ENCODE measurements at places on chromosomes 7 and 10. TPM values are rescaled to one million over a fixed set of nuclear protein-coding genes. Genes with fewer than 3 reads are reported as not detected.

SPOCK2 gene
- 10.7 TPM for total RNA-seq

DNA sequence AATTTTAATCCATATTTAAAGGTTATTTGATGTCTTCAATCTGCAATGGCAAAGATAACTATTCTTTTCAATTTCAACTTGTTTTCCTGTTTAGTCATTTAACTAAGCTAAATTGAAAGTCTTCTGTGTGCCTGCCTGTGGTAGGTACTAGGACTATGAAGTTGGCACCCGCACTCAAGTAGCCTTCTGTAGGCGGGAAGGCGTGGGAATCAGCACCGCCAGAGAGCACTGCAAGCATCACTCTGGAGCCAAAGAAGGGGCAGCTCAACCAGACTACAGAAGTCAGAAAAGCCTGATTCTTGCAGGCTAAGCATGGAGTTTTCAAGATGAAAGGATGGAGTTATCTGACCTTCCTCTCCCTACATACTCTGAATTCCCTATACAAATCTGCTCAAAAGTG lies 269.0 kb upstream of the PHF14 start:
- DNase-seq, result no peak

GRCh38 chr7:114085592-114086501 lies 167.0 kb upstream of the PPP1R3A start:
- DNase-seq, result peak; percentile 88

- DNase-seq, result no peak
Measured at GRCh38 chr7:41820111-41820671, 117.3 kb upstream of the INHBA start.

DNA sequence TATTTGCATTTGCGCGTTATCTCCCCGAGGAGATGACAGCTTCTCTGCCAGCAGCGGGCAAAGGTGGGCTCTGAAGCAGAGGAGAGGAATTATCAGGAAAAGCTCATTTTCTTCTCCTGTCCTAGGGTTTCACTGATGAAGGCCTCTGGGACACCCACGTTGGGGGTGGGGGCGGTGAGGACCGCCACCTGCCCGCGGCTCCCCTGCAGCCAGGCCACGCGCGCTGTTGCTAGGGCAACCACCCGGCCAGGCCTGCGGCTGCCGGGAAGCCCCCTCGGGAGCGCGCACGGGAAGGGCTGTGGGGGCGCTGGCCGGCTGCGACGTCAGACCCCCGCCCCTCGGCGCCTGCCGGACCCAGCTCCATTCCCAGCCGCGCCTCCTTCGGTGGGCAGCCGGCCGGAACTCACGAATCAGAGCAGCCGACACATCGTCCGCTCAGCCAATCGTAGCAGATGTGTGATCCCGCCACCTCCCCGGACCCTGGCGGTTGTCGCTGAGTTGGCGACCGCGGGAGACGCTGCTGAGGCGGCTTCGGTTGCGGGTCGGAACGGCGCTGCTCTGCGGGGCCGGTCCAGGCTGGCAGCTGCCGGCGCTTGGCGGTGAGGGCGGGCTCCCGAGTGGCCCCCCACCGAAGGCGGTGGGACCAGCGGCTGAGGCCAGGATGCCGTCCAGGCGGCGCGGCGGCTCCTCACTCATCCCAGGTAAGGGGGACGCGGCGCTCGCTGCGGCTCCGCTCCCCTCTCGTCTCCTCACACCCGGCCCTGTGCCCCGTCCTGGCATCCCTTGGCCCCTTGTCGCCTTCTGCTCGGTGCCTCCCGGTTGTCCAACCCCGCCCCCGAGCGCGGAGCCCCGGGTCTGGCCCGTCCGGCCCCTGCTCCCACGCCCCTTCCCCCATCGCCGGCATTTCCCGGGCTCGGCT lies at the start of gene TPST1:
TPST1 (plus strand) TSS at position 513 of the 919 bp plus-strand sequence. CDS start 35,092 bp downstream, outside the sequence.
- peak; percentile 81 for DNase-seq
